ENCODE measurements at places on chromosomes 16 and 17. TPM values are rescaled to one million over a fixed set of nuclear protein-coding genes. Genes with fewer than 3 reads are reported as not detected.

DNA sequence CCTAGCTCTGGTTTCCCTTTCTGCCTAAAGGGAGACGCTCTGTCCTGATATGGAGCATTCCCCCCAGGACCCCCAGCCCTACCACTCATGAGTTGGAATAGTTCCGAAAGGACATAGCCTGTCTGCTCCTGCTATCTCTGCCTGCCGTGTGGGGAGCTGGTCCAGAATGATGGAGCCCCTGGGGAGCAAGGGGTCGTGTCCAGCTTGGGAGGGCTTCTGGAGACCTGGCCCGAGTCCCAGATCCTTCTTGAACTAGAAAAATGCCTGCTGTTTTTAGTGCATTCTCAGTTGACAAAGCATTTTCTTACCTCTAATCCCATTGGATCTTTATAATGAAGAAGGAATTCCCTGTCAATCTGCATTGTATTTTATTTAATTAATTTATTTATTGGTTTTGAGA is 9.1 kb upstream of the GRN start:
- H3K4me1 ChIP-seq = peaks cover 10% of the 10 kb centered on the region
- H3K27ac ChIP-seq = no peak overlapping the region
- H3K36me3 ChIP-seq = no peaks in the 10 kb centered on the region

- no peaks in the 10 kb centered on the region for H3K36me3 ChIP-seq
- H3K4me3 ChIP-seq = no peak overlapping the region
These were observed 18.6 kb downstream of the SCNN1B start for GRCh38 chr16:23320693-23321092.

DNA sequence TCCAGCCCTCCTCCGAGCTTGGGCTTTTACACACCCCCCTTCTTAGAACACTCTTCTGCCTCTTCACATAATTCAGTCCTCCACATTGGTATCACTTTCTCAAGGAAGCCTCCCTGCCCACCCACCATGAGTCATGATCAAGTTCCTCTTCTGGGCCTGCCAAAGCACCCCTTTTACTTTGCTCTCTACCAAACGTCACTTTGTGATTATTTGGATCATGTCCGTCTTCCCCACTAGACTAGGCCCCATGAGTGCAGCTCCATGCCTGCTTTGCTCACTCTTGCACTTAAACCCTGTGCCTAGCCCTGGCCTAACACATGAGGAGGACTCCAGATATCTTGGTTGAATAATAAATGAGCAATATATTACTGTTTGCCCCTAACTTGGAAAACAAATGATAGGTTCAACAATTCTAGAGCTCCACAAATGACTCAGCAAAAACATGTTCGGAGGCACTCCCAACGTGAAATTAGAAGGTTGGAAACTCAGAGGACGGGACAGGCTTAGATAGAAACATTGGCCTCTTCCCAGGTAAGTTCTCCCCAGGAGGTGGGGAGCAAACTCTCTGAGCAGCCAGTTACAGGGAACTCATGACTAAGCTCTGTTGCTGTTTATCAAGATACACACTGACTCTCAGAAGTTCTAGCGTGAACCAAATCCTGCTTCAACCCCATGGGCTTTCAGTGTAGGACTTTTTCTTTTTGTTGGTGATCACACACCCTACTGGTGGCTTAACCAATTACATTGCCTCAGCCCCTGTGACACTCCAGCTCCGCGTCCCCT is 28.3 kb downstream of the G6PC1 start:
- H3K27me3 ChIP-seq = peaks cover 4% of the 10 kb centered on the region
- H3K4me3 ChIP-seq = no peak overlapping the region
- H3K4me1 ChIP-seq = peaks cover 12% of the 10 kb centered on the region
- H3K36me3 ChIP-seq = no peaks in the 10 kb centered on the region
- peak overlapping the region; percentile 13 for H3K27ac ChIP-seq
- DNase-seq = peak; percentile 16

The ST6GALNAC2 gene
- 0.25 TPM for total RNA-seq

The LPCAT2 gene
- total RNA-seq = 1.6 TPM

The CAVIN1 gene
- total RNA-seq = 1.0 TPM
